ENCODE measurements at places on chromosomes 4 and X.

- DNase-seq = no peak
Observed at GRCh38 chr4:79476196-79476595, 68.2 kb upstream of the GK2 start.

- no peak for DNase-seq
Observed at GRCh38 chr4:68803013-68803412, 12.8 kb upstream of the UGT2B10 start.

DNA sequence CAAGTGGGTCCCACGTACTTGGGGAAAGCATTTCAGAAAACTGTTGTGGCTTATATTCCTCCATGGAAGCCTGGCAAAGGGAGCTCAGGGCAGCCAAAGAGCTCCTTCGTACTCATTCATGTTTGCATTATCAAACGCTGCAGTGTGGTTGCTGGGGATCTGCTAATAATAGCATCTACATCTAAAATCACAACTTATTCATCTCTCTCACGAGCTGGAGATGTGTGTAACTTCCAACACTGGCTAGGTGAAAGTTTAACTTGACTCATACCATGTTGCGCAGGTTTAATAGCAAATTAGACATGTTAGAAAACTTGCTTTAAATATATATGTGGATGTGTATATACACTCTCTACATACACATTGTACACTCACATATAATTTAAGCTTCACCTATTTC is 415.1 kb downstream of the AFF2 start:
- no peak for DNase-seq

GRCh38 chrX:20300822-20301221 is 34.1 kb upstream of the RPS6KA3 start:
- no peak for DNase-seq

- no peak for DNase-seq
Observed at GRCh38 chrX:15343075-15343476, 7.8 kb upstream of the PIGA start.

- no peak for DNase-seq
Observed at GRCh38 chrX:9737363-9737762, 28.3 kb downstream of the GPR143 start.

GRCh38 chr4:168076989-168077725 is 15.2 kb upstream of the ANXA10 start:
- peak; percentile 17 for DNase-seq

DNA sequence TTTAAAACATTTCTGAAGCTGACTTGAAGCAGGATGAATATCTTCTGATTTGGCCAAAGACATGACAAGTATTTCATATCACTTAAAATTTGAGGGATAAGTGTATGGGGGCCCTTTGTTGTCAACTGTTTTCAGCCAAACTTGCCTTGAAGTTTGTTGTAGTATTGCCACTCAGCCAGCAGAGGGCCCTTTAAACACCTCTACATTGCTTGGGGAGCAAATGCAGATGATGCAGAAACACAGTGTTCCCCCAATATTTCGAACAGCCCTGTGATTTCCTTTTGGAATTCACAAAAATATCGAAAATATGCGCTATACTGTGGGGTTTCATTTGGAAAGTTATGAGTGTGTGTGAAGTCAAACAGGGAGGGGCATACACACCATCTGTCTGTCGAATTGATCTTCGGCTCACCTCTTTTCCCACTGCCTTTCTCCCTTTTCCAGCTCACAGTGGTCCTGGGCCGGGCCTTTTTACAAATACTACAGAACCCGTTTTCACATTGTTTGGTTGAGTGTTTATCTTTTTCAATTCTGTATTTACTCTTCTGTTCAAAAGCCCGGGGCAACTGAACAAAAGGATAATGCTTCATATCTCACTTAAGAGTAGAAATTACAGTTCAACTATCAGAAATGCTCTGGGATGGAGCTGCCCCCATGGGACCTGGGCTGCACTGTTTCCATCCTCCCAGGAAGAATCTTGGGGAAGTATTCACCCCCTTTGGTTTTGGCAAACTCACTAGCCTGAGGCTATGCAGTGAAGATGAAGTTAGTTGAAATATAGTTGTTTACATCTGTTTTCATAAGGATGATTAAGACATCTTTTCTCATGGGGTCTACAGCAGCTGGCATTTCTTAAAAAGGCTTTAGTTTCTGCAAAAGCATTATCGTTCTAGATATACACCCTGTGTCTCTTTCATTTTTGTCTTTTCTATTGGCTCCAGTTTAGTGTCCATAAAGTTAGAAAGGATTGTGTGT is 137.6 kb downstream of the EGF start:
- DNase-seq = peak; percentile 1

- no peak for DNase-seq
Observed at GRCh38 chrX:141341341-141341740, 99.0 kb upstream of the SPANXC start.

DNA sequence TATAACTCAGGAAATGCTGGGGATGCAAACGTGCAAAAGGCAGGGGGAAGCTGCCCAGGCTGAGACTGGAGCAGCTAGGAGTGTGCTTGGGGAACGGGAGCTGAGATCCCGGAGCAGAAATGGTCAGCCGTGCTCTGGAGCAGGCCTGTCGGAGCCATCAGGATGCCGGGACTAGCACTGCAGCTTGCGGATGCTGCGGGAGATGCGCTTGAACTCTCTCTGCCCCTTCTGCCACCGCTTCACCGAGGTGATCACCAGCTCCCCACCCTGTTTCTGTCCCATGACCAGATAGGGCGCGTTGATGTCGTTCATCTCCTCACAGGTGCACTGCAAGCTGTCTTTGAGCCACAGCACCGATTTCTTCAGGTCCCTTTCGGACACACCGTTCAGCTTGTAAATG is 7.6 kb downstream of the SFRP2 start:
- no peak for DNase-seq

DNA sequence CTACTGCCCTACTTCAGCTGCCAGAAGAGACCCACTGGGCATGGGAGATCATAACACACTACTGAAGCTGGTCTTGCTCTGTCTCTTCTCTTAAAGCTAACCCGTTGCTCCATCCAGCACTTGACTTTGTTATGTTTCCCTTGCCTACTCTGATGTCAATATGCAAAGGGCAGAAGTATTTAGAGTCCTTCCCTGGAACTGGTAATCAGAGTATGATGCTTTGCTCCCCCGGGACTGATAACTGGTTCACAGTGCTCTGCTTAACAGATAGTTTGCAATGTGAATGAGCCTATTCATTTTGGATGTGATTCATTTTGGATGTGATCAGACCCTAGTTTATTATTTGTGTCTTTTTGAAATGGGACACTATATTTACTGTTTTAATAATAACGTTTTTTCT is 12.3 kb upstream of the UCP1 start:
- DNase-seq = no peak

All from NCI-H2081 treated with DMSO at 0.1 percent for 48 hours (cell line).